ENCODE measurements at places on chromosomes 5 and 9.

DNA sequence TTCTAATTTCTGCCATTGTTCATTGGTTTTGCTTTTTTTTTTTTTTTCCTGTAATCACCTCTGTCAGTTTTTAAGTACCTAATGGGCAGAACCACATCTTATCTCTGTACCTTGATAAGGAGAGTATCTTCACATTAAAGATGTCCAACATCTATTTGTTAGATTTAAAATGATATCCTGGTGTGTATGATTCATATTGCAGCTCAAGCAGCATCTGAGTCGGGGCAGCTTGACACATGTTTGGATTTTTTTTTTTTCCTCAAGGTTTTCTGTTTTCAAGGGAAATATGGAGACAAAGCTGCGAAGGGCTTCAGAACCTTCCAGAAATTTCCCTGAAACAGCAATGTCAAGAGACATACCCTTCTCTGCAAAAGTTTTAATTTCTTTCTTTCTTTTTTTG lies 164.7 kb downstream of the DOCK2 start:
- no peak for DNase-seq

GRCh38 chr5:96415897-96416296 lies 17.2 kb downstream of the PCSK1 start:
- no peak for DNase-seq

- no peak for DNase-seq
These were observed 35.2 kb upstream of the CDC42SE2 start for GRCh38 chr5:131228646-131229045.

DNA sequence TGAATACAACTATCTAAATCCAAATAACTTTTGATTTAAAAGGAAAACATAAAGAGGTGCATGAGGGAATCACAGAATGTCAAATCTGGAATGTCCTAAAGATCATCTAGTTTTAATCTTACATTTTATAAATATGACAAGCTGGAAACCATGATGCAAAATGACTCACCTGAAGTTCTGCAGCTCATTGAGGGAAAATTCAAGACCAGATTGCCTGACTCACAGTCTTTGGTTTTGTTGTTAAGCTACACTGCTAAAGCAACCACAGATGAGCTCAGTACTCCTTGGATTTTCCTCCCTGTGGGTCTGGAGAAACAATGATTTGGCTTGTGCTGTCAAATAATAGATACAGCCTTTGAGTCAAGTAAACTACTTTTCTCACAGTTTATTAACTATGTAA lies 19.1 kb upstream of the EDIL3 start:
- no peak for DNase-seq

- DNase-seq: peak; percentile 33
These were observed 2.0 kb upstream of the HAUS6 start for GRCh38 chr9:19104515-19105282.
